NCI-H1417 treated with DMSO at 0.1 percent for 48 hours (cell line): ENCODE measurements at places on chromosomes 2 and 18.
A peak's percentile ranks its signal among the peaks of the same experiment; 100 is the strongest.

- no peak for DNase-seq
Measured at GRCh38 chr2:161651547-161651946, 27.3 kb downstream of the SLC4A10 start.

DNA sequence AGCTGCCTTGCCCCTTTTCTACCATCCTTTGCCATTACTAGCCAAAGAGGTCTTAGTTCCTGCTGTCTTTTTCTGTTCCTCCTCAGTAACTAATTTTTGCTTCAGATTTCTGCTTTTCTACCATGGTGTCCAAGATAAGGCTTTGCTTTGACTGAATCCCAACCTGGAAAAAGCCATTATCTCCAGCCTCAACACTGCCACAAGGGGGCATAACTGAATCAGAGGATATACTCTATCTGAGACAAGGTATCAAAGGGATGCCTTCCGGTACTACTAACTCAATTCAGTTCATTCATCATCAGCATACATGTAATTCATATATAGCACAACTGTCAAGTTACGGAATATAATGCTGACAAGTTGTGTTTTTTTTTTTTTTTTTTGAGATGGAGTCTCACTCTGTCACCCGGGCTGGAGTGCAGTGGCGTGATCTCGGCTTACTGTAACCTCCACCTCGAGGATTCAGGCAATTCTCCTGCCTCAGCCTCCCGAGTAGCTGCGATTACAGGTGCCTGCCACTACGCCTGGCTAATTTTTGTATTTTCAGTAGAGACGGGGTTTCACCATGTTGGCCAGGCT lies 11.4 kb downstream of the OSGEPL1 start:
- DNase-seq, result no peak

GRCh38 chr2:96506907-96507240 lies 1.7 kb upstream of the NEURL3 start:
- DNase-seq, result no peak

DNA sequence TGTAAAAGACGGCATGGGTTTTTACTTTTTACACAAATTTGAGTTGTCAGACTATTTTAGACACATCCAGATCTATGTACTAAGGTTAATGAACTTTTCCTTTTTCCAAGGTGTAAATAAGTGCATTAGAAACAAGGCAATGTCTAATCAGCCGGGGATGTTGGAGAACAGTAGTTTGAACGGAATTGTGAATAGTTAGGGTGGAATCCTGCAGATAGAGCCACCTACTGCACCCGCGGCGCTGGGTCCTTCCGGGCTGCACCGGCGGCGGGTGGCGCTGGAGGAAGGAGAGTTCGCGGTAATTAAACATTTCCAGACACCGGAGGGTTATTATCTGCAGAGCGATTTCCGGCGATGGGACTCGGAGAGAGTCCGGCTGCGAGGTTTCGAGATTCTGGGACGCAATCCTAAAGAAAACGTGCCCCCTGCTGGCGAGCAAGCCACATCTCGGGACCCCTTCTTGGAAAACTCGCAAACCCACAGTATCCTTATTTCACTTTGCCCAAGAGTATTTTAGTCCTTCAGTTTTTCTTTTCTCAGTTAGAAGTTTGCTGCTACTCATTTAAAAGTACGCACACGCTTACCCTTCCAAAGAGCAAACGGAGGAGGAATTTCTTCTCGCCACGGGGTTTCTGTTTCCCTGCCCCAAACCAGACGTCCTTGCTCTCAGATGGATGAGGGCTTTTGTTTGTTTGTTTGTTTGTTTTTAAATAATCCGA lies 4.5 kb upstream of the OSR1 start:
- DNase-seq, result peak; percentile 41

DNA sequence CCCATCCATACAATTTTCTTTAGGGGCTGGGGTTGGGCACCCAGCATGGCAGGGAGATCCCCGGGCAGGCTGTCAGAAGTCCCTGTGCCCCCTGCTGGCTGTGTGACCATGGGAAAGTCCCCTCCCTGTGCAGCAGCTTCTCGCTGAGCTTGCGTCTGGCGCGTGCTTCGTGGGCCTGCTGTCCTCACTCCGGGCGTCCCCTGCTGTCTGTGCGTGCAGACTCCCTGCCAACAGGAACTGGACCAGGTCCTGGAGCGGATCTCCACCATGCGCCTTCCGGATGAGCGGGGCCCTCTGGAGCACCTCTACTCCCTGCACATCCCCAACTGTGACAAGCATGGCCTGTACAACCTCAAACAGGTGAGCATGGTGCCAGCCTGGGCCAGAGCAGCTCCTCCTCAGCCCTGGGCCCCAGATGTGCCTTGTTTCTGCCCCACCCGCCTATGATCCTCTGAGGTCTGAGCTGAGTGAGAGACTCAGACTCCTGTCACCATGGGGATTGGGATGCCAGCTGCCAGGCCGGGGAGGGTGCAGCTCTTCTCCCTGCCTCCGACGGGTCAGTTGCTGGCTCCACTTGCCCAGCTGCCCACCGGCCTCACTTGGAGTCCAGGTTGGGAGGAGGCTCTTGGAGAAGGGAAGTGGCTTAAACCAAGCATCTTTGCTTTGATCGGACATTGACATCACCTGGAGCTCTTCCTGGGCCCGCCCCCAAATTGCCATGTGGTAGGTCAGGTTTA lies 28.6 kb downstream of the IGFBP2 start:
- DNase-seq, result no peak

GRCh38 chr2:227499627-227500300 lies 27.8 kb downstream of the AGFG1 start:
- no peak for DNase-seq

GRCh38 chr2:165407466-165407865 lies 62.0 kb upstream of the CSRNP3 start:
- no peak for DNase-seq
